ENCODE measurements at places on chromosomes 4 and X. TPM values are rescaled to one million over a fixed set of nuclear protein-coding genes. Genes with fewer than 3 reads are reported as not detected.
A peak's percentile ranks its signal among the peaks of the same experiment; 100 is the strongest.

DNA sequence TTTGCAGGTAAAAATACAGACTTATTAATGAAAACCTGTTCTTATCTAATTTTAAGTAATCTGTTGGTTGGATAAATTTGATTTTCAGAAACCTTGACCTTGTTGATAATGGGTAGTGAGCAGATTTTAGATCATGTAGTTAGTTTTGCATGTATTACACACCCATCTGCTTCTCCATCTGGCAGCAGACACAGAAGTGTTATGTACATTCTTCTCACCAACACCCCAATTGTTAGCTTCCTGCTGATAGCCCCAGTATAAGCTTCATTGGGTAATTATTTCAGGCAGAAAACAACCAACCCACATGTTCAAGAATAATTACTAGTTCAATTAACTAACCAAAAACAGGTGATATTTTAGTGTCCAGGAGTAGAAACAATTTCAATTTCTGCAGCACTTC, 1740.5 kb upstream of the AGA start:
- DNase-seq, result no peak

DNA sequence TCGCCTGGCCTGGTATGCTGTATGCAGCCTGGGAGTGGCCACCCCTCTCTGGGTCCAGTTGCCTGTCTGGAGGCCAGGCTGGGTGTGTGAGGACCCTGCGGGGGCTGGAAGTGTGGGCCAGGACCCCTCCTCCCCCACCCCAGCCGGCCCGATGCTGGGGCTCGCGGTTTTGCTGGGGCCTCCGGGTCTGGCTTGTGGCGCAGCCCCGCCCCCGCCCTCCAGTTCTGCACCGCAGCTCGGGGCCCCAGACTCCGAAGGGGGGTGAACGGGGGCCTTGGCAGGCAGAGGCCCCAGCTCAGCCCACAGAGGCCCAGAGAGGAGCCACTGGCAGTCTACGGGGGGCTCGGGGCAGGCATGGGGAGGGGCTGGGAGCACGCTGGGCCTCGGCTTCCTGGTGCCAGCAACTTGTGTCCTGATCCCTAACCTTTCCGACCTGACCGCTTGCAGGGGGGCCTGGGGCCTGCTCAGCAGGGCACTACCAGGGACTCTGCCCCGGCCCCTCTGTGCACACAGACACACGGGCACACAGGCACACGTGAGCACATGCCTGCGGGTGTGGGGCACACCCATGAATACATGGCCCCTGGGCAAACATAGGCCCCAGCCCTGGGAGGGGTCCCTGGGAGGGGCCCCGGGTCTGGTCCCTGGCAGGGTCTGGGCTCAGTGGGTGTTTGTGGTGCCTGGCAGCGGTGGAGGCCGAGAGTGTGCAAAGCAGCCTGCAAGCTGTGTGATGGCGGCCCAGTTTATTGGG, 21.4 kb upstream of the FGFR3 start:
- DNase-seq, result no peak

- peak; percentile 35 for DNase-seq
Observed at GRCh38 chr4:14726877-14727361, 275.4 kb upstream of the CPEB2 start.

GRCh38 chr4:46372878-46373277, 17.1 kb downstream of the GABRA2 start:
- no peak for DNase-seq

- DNase-seq, result peak; percentile 28
Observed at GRCh38 chrX:331151-331824, 12.7 kb upstream of the GTPBP6 start.

The TMEM154 gene
- total RNA-seq, result 0.18 TPM

Data from IMR-90 (cell line).